Upper lobe of right lung (tissue), 1 donor: ENCODE measurements at places on chromosomes 4 and X. TPM values are rescaled to one million over a fixed set of nuclear protein-coding genes. Genes with fewer than 3 reads are reported as not detected.

Gene FAM53A
- total RNA-seq = 2.8 TPM

Gene PPEF1
- 1.1 TPM for total RNA-seq

Gene TAF7L
- total RNA-seq = not detected

Gene CT47B1
- total RNA-seq = not detected

Gene CBLL2
- total RNA-seq = not detected

Gene ABHD18
- 14.4 TPM for total RNA-seq

Gene RNF212
- 6.9 TPM for total RNA-seq

Gene CD40LG
- 1.6 TPM for total RNA-seq

Gene AWAT2
- total RNA-seq = 0.26 TPM

Gene ZAR1
- total RNA-seq = 0.55 TPM

Gene ATP8A1
- 79.3 TPM for total RNA-seq

- DNase-seq = no peak
Measured at GRCh38 chrX:15576019-15576418, 24.7 kb downstream of the ACE2 start.

- no peak for DNase-seq
Measured at GRCh38 chr4:38310446-38311043, 350.3 kb downstream of the PTTG2 start.

DNA sequence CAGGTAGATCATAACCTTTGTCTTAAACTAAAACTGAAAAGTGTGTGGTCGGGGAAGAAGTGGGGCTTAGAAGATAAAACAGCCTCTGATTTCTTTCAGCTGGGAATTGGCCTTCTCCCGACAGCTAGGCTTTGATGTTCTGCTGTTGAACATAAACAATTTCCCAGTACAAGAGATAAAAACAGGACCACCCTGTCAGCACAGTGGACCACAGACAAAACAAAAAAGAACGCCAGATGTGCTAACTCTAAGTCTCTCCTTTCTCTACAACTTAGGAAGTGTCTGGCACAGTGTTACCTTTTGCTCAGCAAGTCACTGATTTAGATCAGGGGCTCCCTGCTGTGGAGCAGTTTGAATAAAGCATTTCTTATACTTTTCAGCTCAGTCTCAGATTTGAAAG lies 87.5 kb upstream of the UXT start:
- DNase-seq = no peak

DNA sequence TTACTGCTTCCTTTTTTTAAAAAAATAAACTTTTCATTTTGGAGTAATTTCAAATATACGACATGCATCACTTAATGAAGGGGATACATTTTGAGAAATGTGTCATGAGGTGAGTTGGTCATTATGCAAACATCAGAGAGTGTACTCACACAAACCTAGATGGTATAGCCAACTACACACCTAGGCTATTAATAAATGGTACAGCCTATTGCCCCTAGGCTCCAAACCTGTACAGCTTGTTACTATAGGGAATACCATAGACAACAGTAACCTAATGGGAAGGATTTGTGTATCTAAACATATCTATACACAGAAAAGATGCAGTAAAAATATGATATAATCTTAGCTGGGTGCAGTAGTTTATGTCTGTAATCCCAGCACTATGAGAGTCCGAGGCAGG lies 29.1 kb downstream of the SETD7 start:
- no peak for DNase-seq

GRCh38 chr4:8921465-8921864 lies 49.8 kb upstream of the HMX1 start:
- DNase-seq = no peak

DNA sequence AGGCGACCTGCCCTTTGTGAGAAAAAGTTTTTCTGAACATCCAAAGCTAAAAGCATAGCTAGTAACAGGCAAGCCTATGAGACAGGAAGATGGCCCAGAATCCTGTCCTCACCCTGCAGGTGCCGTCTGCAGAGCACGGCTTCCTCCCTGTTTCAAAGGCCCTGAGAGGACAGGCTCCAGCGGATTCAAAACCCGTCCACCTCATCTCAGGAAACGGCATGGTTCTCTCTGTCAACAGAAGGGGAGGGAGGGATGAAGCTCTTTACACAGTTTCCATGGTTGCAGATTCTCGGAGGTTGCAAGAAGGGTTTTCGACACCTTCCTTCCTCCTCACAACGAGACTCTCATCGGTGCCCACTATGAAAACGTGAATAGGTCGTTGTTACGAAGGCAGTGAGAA lies 8.3 kb downstream of the PPP2R3B start:
- DNase-seq = no peak

- peak; percentile 74 for DNase-seq
Measured at GRCh38 chr4:10013722-10014121, 7.6 kb downstream of the SLC2A9 start.

- no peak for DNase-seq
Measured at GRCh38 chrX:136674270-136674985, 26.5 kb downstream of the CD40LG start.

DNA sequence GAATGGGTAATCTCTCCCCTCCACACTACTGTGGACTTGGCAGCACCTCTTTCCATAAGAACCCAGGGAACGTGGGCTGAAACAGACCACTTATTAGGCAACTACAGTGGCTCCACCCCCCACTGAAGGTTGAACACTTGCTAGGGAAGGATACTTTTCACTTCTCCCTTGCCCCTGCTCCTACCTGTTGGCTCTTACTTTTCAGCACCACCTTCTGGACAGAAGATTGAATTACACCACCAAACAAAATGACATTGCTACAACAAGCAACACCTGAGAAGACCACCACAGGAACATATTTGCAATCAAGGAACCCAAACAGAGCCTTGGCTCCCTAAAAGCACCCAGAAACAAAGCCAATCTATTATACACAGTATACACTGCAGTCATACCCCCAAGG lies 132.1 kb upstream of the CXCL13 start:
- DNase-seq = no peak

DNA sequence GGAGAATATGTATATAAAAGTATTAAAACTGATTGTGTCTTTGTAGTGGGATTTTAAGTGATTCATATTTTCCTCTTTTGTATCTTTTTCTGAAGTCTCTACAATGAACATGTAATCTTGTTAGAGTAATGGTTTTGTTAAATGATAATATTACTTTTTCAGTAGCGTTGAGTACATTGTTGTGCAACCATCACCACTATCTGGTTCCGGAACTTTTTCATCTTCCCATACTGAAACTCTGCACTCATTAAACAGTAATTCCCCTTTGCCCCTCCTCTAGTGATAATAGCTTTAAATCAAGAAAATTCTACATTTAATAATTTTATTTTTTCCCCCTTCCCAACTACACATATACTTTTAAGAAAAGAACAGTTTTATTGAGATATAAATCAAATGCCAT lies 23.3 kb downstream of the SHROOM3 start:
- no peak for DNase-seq

GRCh38 chr4:143668930-143669552 lies 31.4 kb downstream of the FREM3 start:
- no peak for DNase-seq

GRCh38 chrX:153641627-153642026 lies 5.4 kb upstream of the DUSP9 start:
- no peak for DNase-seq

DNA sequence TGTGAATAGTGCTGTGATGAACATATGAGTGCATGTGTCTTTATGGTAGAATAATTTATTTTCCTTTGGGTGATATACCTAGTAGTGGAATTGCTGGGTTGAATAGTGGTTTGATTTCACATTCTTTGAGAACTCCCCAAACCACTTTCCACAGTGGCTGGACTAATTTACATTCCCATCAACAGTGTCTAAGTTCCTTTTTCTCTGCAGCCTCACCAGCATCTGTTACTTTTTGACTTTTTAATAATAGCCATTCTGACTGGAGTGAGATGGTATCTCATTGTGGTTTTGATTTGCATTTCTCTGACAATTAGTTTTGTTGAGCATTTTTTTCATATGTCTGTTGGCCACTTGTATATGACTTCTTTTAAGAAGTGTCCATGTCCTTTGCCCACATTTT lies 29.1 kb downstream of the JADE3 start:
- DNase-seq = no peak

GRCh38 chr4:38691251-38692008 lies 27.4 kb downstream of the KLF3 start:
- DNase-seq = no peak

- DNase-seq = no peak
Measured at GRCh38 chrX:11531226-11531625, 134.5 kb downstream of the ARHGAP6 start.

DNA sequence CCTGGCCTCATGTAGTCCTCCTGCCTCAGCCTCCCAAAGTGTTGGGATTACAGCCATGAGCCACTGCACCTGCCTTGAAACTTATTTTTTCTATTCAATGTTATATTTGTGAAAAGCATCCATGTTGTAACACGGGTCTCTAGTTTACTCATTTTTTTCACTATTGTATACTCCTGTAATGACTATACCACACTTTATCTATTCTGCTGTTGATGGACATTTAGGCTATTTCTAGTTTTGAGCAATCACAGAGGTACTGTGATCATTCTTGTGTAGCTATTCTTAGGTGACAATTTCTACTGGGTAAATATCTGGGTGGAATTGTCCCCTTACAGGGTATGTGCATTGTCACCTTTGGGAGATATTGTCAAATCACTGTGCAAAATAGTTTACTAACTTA lies 3.6 kb downstream of the DRP2 start:
- no peak for DNase-seq

GRCh38 chr4:152217896-152218295 lies 318.0 kb downstream of the FBXW7 start:
- DNase-seq = no peak

GRCh38 chr4:102174719-102175189 lies 170.5 kb downstream of the SLC39A8 start:
- DNase-seq = no peak

DNA sequence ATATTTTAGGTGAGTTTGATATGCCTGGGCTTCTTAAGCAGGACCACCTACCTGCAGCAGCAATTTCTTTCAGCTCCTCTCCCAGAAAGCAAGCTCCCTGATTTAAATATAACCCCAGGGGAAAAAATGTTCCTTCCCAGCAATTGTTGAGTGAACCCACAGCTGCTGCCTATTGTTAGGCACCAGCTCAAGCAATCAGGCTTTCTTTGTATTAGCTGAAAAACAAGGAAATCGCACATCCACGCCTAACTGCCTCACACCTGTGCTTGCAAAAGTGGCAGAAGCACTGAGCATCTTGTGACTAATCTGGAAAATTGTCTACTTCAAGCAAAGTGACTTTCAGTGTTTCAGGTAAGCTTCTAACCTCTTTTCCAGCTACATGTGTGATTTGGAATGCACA lies 432.2 kb downstream of the SMARCA1 start:
- DNase-seq = no peak

- DNase-seq = no peak
Measured at GRCh38 chrX:25597551-25597950, 540.6 kb upstream of the MAGEB18 start.

GRCh38 chrX:95754411-95754810 lies 930.2 kb upstream of the DIAPH2 start:
- DNase-seq = no peak

DNA sequence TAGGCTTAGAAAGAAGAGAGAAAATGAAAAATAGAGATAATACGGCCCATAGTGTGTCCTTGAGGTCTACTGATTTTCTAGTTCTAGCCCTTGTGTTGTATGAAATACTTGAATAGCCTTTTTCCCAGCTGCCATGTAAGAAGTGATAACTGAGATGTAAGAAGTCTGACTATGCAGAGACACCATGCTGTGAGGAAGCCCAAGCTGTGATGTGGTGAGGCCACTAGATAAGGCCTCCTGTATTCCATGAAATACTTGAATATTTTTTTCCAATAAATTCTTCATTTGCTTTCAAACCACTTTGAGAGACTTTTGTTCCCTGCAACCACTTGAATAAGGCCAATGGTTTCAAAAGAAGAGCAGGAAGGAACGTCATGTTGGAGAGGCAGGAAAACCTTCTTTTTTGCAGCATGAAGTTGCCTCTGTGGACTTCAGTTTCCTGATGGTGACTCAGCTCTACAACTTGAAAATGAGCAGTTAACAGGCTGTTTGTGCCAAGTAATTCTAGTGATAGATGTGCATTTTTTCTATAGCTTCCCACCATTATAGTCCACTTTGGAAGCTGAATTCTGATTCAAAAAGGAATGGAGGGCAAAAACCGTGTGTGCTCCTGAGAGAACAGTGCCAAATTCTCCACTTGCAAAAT lies 25.5 kb upstream of the FAM9C start:
- no peak for DNase-seq

GRCh38 chr4:11182586-11183355 lies 245.9 kb downstream of the HS3ST1 start:
- no peak for DNase-seq

- no peak for DNase-seq
Measured at GRCh38 chrX:6095469-6095868, 133.2 kb downstream of the NLGN4X start.

DNA sequence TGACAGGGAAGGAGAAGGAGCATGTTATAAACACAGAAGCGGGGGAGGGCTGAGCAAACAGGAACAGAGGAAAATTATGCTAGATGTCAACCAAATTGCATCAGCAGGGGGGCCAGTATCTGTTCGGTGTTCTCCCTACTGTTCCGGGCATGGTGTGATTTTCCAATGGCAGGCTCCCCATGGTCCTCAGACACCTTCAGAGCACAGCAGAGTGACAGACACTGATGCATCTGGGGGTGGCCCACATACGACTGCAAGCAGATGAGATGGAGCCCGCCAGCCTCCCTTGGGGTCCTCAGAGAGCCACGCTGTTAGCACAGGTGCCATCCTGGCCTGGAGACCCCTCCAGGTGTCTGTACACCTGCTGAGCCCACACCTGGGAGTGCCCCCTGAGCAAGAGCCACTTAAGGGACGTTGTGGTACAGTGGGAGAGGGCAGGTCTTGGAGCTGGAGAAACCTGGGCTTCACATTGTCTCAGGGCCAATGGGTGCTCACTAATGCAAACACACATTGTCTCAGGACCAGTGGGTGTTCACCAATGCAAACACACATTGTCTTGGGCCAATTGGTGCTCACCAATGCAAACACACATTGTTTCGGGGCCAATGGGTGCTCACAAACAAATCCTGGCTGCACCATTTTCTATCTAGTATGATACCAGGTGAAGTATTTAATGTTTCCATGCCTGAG lies 95.4 kb downstream of the SLC2A9 start:
- DNase-seq = no peak
